ENCODE measurements at places on chromosomes 1 and 21. TPM values are rescaled to one million over a fixed set of nuclear protein-coding genes. Genes with fewer than 3 reads are reported as not detected.

DENND2D gene
- not detected for polyA plus RNA-seq

TSPEAR gene
- not detected for polyA plus RNA-seq

S1PR1 gene
- polyA plus RNA-seq, result 0.44 TPM

CYP4X1 gene
- polyA plus RNA-seq, result 22.8 TPM

All from neural cell (in vitro differentiated cells).